ENCODE measurements at places on chromosomes 11 and 22.

GRCh38 chr11:61264795-61265194, 23.8 kb downstream of the PGA5 start:
- no peak for DNase-seq

DNA sequence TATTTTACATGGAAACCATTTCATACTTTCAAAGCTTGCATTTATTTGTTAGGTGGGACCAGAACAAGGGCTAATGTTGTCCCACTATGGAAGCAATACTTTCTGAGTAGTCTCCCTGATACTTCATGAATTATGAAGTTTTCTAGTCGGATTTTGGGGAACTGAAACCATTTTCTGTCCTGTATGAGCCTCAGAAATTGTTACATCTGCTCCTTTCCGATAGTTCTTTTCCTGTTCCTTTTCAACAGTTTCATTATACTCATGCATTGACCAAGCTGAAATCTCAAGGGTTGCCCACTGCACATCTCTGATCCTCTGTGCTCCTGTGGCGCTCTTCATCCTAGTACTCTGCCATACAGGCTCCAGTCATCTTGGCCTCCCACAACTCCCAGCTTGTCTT, 31.5 kb upstream of the GLYATL1 start:
- no peak for DNase-seq

- no peak for DNase-seq
Measured at GRCh38 chr11:109001585-109001984, 336.7 kb downstream of the DDX10 start.

DNA sequence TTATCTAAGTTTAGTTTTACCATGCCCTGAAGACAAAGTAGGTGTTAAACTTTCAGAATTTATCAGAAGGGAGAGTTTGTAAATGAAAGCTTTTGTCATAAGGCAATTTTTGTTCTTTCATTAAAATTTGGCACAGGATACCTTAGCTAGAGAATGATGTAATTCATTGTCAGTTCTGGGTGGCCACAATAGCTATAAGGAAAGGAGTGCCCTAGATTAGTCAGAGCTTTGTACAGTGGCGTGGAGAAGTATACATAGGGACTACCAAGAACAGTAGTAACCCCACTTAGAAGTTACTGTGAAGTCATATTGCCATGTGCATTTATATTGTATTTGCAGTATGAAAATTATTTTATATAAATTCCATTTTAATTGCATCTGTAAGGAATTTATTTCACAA, 126.3 kb upstream of the CARD18 start:
- no peak for DNase-seq

- peak; percentile 25 for DNase-seq
Measured at GRCh38 chr22:26589367-26589844, 526 bp downstream of the TPST2 start.

DNA sequence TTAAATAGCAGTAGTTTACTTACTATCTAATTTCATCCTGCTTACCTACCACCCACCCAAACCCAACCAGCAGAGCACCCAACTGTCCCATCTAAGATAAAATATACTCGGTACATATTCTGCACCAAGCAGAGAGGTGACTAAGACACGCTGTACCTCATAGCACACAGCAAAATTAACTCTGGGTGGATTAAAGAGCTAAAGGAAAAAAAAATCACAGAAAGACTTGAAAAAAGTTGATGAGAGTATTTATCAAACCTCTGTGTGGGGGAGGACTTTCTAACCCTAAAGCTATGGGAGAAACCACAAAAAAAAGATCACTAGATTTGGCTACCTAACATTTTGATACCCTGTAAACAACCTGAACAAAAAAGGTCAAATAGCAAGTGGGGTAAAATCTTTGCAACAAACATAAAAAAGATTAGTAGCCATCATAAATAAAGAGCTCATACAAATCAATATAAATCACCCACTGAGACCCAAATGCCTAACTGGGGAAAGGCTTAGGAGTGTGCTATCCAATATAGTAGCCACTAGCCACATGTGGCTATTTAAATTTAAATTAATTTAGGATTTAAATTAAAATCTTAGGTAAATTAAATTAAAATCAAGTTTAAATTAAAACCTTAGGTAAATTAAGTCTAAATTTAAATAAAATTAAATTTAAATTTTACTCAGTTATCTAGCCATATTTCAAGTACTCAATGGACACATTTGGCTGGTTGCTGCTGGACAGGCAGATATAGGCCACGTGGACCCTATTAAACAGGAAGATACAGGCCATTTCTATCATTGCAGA, 25.6 kb upstream of the CD5 start:
- no peak for DNase-seq

GRCh38 chr22:35891442-35891841, 137.2 kb downstream of the RBFOX2 start:
- DNase-seq = no peak

DNA sequence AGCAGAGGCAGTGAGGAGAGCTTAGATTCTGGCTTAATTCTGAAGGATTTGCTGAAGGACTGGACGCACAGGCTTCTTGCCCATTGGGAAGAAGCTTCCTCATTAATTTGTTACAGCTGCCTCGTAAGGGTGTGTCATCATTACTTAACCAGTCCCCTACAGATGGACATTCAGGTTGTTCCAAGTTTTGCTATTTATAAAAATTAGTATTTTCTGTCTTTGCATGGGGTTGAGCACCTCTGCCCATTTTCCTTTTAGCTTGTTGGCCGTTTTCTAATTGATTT, 38.1 kb downstream of the CAPN1 start:
- no peak for DNase-seq

GRCh38 chr22:27625769-27626674, 175.5 kb downstream of the MN1 start:
- DNase-seq = no peak

DNA sequence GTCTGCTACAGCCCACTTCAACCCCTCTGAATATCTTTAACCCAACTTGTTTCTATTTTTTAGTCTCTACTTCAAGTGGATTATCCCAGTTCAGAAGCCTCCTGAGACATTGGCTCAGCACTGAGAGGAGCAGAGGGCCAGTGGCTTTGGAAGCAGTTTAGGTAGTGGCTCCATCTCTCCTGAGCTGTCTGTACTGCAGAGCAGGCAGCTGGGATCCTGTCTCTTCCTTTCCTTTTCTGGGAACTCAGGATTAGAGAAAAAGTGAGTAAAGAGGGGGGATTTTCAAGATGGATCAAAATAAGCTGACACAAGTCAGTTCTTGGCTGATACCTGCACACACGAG, 512.0 kb downstream of the OPCML start:
- no peak for DNase-seq

- DNase-seq = no peak
Measured at GRCh38 chr11:67600324-67601029, 6.3 kb upstream of the NDUFV1 start.

DNA sequence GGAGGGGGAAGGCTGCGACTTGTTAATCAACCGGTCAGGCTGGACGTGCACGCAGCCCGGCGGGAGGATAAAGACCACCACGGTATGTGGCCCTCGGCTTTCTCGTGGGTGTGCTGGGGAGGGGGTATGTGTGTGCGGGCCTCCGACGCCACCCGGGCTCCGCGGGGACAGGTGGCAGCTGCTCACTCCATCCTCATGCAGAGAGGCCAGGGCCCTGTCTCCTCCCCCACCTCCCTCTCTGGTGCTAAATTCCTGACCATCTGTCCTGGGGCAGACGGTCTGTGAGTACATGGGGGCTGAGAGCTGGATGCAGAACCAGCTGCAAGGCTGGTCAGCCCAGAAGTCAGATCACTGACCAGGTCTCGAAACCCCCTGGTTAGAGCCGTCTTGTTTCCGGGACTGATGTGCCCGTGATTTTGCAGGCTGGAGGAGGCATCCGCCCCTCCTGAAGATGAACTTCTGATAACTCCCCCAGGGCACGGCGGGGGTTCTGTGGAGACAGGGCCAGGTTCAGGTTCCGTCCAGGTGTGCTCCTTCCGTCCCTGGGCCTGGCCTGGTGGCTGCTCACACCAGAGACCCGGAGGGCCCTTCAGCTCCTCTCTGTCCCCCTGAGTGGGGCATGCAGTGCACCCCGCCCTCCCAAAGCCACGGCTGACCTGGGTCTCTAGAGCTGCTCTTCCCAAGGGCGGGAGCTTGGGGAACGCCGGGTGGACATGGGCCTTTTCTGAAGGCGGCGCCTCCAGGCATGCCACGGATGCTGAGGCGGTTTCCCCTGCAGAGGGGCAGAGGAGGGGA, 1119.7 kb downstream of the BRD1 start:
- DNase-seq = no peak

DNA sequence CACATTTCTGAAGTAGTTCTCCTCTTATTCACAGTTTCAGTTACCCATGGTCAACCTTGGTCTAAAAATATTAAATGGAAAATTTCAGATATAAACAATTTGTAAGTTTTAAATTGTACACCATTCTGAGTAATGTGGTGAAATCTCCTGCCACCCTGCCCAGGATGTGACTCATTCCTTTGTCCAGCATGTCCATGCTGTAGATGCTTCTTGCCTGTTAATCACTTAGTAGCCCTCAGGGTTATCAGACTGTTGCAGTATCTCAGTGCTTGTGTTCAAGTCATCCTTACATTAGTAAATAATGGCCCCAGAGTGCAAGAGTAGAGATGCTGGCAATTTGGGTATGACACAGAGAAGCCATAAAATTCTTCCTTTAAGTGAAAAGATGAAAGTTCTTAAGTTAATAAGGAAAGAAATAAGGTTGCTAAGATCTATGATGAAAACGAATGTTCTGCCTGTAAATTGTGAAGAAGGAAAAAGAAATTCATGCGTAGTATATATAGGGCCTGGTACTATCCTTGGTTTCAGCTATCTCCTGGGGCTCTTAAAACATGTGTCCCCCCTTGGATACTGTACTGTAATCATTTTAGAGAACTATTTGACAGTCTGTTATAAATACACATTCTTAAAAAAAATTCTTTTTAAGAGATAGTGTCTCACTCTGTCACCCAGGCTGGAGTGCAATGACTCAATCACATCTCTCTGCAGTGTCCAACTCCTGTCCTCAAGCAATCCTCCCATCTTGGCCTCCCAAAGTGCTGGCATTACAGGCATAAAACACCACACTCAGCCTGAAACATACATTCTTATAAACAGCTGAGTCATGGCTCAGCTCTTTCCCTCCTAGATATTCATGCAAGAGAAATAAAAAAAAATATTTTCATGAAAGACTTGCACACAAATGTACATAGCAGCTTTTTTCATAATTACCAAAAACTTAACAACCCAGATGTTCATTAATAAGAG, 31.3 kb downstream of the MTNR1B start:
- DNase-seq = no peak

- no peak for DNase-seq
Measured at GRCh38 chr22:49323751-49324415, 503.8 kb downstream of the BRD1 start.

DNA sequence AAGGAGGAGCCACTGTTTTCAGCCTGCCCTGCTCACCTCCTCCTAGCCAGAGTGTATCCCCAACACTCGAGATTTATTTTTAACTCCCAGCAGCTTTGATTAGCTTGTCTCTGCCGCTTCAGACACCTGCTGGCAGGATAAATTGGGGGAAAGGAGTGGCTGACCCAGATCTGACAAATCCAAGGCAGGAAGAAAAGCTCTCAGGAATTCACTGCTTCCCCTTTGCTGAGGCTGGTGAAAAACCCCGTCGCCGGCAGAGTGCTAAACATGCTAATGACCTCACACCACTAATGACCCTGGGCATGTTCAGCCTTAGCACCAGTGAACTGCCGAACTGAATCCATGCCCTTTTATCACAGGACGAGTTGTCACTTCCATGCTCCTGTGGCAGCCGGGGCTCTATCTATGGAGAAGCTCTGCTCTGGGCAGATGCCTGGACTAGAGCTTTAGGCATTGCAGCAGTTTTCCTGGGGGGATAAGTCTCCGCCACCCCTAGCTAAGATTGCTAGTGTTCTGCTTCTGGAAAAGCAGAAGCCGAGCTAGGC, 52.2 kb downstream of the FEZ1 start:
- no peak for DNase-seq

GRCh38 chr22:44211256-44211945, 30.7 kb downstream of the PARVG start:
- no peak for DNase-seq

GRCh38 chr11:97110376-97110775, 720.6 kb downstream of the JRKL start:
- no peak for DNase-seq

DNA sequence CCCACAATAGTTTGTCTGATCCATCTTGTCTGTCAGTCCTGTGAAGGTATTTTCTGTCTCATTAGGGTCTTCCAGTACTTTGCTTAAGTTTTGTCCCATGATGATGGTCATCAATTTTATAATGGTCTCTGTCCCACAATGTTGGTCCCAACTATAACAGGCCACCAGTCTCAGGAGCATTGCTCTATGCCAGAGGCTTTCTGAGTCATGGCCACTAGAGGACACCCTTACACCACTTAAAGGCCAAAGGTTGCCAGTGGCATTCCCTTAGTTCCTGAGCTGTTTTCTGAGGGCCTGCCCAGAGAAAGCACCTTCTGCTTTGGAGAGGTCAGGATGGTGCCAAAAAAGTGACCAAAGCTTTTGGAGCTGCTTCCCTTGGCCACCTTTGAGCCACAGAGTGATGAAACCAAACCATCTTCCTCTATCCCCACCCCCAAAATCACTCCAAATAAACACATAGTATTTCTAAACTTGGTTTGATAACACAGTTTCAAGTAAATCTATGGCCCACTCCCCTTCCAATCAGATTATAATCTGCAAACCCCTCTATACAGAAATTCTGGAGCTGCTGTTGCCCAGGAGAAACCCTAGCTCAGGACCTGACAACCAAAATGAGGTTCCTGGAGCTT, 19.3 kb downstream of the EIF3F start:
- DNase-seq = peak; percentile 31

DNA sequence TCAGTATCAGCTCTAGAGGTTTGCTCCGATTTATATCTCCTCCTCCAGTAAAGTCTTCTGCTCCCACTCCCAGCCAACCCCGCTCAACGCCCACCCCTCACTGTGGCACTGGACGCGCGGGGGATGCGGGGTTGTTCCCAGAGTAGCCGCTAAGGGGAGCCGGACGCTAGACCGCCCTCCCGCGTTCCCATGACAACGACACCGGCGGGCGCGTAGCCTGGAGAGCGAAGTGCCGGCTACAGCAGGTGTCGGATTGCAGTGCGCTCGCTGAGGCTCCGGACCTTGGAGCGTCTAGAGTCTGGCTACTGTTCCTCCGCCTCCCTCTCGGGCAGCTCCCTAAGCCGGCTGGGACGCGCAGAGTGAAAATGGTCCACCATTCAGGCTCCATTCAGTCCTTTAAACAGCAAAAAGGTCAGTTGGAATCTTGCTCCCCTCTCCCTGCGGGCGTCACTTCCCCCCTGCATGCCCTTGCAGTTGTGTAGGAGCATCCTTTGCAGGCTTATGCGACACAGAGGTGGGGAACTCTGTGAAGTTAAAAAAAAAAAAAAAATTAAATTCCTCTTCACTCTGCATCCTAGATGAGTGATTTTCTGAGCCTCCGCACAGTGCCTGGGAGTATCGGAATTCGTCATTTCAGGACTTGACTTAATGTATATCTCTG, at the start of gene ANO3:
Gene ANO3, plus strand, starts transcription at position 220 of the 661 bp plus-strand sequence. Its CDS starts 146 bp downstream, at position 366.
- DNase-seq = peak; percentile 37

GRCh38 chr22:28892175-28892731, 8.9 kb downstream of the ZNRF3 start:
- no peak for DNase-seq

- DNase-seq = no peak
Measured at GRCh38 chr22:42072606-42073330, 1.3 kb upstream of the PHETA2 start.

Measured in GM12891 (cell line).